ENCODE measurements at places on chromosomes 5 and 9.

GRCh38 chr5:56812110-56812509 is 3.2 kb upstream of the MAP3K1 start:
- DNase-seq = no peak

DNA sequence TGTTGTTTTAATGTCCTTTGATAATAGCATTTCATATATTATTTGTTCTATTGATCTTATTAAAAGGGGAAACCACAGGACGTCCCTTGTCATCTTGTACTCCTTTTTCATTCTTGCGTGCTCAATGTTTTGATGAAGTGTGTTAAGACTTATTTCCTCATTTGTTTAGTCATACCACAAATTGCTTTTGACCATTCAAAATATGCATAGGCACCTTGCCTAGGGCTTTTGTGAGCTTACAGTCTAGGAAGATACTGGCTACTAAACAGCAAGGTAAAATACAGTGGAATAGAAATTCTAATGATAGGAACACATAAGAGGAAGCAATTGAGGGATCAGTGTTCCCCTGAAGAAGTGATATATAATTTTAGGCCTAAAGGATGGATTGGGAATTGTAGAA is 190.3 kb downstream of the WDR70 start:
- DNase-seq = no peak

DNA sequence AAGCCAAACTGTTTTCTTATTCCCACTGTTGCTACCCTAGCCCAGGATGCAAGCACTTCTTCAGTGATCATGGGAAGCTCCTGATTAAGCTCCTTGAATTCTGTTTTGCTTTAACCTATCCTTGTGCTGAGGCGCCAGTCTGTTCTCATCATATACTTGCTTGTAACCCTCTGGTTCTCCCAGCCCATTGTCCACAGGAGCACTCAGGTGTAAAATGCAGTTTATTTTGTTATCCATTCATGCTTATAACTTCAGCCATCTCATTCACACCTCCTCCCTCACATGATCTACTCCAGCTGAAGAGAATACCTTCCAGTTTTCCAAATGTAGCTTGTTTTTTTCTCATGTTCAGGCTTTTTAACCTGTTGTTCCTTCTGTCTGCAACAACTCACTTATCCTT is 402.1 kb upstream of the BRINP1 start:
- DNase-seq = no peak

GRCh38 chr9:134192951-134193731 is 28.8 kb upstream of the RNU6ATAC start:
- no peak for DNase-seq

DNA sequence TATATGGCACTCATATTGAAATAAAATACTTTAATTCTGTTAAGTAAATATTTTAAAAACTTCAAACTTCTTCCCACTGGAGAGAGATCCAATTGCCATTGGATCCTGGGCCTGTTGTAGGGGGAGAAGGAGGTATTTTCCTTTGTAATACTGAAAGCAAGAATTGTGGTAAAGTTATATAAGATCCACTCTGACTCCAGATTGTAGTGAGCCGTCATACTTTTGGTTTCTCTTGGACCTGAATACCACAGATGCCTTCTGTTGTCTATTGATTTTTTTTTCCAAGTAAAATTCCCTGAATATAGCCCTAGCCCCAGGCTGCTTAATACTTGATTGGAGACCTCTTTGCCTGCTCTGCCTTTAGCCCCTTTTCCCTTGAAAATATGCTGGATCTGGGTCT is 86.9 kb downstream of the ATG10 start:
- no peak for DNase-seq

- no peak for DNase-seq
Measured at GRCh38 chr5:144468571-144468970, 297.9 kb downstream of the KCTD16 start.

DNA sequence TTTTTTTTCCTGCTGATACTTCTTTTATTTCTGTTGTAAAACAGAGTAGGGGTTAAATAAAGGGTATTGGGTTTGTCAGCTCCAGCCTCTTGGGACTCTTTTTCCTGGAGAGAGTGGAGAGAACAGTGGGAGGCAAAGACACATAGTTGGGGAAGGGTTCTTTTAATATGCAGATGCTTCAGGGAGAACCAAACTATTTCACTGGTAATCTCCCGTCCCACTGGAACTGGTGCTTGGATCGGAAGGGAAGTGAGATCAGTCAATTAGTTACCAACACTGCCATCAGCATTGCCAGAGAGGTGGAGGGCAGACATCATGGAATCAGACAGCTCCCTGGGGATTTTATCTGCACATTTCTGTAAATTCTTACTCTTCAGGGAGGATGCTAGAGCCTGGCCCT is 47.6 kb upstream of the ELOVL7 start:
- no peak for DNase-seq

- no peak for DNase-seq
Measured at GRCh38 chr5:112310746-112311145, 108.3 kb downstream of the EPB41L4A start.

- no peak for DNase-seq
Measured at GRCh38 chr9:35415402-35416097, 74.4 kb upstream of the RUSC2 start.
